ENCODE measurements at places on chromosomes 1 and 21.

DNA sequence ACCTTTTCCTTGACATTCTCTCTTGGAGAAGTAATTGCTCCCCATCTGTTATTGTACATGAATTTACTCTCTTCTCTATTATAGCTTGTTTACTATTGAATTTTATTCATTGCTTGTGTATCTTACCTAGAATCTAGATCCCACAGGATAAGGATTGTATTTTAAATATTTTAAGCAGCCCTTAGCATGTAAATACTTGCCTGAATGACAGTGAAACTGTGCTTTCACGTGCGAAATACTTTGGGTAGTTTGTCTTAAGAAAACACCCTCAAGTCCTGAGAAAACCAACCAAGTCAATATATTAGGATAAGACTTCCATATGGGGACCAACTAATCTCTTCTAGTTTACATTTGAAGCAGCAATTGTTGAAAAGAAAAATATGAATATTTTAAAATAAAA lies 15.3 kb downstream of the ARPC5 start:
- DNase-seq: no peak

DNA sequence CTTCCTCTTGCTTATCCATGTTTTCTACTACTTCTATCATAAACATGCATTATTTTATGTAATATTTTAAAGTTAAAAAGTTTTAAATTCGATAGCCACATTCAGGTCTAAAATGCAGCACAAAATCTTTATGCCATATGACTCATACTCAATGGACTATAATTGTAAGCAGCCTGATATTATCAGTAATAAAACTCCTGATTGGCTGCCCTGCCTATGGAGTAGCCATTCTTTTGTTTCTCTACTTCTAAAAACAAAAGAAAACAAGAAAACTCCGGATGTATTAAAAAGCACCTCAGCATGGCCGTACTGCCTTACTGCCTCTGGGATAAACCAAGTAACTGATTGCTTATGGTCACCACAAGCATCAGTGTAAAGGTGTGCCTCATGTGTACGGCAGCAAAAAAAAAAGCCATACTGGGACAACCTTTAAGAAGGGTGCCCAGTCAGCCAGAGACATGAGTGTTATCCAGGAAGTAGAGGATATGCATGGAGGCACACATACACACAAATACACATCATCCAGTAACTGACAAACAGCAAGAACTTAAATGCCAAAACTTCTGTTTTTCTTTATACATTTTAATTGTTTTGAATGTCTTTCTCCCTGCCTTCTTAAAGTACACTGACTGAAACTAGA lies 9.2 kb downstream of the SLC35D1 start:
- no peak for DNase-seq

DNA sequence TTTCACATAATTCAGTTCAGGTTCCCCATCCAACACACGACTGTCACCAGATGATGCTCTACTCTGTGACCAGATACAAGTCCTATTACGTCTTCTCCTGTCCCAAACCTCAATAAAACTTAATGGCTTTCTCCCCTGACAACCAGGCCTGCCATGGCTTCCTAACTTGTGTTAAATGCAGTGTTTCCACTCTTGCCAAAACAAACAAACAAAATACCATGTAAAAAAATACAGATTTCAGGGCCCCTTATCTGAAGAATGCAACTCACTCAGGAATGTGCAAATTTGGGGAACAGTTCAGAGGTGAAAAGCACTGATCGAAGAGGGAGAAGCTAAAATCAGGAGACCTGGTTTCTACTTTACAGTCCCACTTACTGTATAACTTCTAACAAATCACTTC lies 863 bp upstream of the NUF2 start:
- no peak for DNase-seq

DNA sequence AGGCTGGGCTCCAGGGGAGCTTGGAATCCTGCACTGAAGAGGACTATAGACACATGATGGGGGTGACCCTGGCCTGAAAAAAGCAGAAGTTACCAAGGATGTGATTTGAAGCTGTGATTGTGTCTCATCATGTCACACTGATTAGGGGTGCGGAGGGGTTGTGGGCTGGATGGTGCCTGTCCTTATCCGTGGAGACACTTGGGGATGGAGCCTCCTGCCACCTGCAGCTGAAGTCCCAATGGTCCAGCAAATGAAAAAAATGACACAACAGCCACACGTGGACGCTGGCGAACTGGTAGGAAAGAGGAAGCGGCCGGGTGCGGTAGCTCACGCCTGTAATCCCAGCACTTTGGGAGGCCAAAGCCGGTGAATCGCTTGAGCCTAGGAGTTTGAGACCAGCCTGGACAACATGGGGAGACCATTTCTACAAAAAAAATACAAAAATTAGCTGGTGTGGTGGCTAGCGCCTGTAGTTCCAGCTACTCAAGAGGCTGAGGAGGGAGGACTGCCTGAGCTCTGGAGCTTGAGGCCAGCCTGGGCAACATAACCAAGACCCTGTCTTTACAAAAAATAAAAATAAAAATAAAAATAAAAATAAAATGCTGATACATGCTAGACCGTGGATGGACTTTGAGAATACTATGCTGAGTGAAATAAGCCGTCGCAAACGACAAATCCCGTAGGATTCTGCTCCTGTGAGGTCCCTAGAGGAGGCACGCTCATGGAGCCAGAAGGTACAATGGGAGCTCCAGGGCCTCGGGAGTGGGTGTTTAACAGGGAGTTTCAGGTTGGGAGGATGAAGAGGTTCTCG lies 838 bp upstream of the IBA57 start:
- no peak for DNase-seq

DNA sequence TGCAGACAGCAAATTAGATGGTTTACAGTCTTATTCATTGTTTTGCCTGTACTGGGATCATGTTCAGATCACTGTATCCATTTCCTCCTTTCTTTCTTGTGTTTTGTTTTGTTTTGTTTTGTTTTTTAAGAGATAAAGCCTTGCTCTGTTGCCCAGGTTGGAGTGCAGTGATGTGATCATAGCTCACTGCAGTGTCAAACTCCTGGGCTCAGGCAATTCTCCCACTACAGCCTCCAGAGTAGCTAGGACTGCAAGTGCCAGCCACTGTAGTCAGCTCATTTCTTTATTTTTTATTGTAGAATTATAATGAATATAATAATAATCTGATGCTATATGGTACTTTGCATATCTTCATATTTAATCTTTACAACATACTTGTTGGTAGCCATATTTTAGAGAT lies 403.7 kb upstream of the B3GALT2 start:
- DNase-seq: no peak

DNA sequence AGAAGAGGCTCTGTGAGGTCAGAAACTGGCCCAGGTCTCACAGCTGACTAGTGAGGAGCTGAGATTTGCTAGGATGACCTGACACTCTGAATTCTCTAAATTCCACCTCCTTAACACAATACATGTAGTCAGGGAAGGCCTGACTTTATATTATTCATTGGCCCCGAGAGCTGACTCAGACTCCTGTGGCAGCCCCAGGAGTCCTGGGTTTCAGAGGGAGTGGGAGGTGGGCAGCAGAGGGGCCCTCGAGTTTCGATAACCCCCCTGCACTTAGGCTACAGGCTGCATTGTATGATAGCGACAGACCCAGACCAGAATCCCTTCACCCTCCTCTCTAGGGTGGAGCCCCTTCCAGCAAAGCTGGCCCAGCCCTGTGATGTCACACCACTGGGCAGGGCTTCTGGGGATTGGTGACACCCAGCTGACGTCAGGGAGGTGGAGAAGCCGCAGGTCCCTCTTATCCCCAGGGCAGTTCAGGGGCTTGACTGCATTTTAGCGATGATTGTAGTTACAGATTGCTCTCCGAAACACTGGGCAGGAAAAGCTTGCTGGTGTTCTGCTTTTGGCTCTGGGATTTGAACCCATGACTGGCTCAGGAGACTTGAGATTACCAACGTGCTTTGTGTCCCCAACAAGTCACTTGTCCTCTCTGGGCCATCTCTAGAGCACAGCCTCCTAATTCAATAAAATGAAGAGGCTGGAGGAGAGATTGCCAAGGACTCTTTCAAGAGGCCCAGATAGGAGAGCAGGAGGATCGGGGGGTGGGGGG lies 17.0 kb upstream of the GPR37L1 start:
- no peak for DNase-seq

Data from NK-92 treated with Interleukin-12 subunit alpha and Interleukin-12 subunit beta, amount 100 ng/mL, for 24 hours (cell line).